NCI-H187 (cell line): ENCODE measurements at places on chromosomes 5 and 9.
A peak's percentile ranks its signal among the peaks of the same experiment; 100 is the strongest.

DNA sequence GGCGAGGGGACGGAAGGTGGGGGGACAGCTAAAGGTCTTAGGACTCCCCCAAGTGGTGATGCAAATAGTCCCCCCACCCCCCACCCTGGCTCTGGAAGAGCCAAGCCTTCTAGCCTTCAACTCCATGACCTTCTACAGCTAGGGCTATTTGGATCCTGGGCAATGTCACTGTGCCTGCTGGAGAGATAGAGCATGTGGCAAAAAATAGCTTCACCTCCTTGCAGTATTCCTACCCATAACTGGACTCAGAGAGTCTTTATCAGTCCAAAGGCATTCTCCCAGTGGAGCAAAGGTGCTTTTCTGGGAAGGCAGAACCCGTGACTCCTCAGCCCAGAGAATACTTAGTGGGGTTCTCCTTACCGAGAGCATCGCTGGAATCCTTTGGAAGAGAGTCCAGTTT lies 48.9 kb upstream of the PPARGC1B start:
- DNase-seq, result no peak

DNA sequence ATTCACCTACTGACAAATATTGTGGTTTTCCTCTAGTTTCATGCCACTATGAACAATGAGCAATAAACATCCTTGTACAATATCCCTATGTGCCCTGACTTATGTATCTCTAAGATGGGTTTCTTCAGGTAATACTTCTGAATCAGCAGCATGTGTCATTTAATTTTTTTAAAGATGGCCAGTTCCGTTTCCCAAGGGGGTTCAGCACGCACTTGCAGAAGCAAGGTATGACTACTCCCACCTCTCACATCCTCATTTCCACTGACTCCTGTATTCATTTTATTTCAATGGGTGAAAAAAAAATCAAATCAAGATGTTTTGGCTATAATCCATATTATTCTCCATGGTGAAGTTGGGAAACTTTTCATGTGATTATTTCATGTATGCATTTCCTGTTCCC lies 14.7 kb upstream of the ADAMTS19 start:
- no peak for DNase-seq

DNA sequence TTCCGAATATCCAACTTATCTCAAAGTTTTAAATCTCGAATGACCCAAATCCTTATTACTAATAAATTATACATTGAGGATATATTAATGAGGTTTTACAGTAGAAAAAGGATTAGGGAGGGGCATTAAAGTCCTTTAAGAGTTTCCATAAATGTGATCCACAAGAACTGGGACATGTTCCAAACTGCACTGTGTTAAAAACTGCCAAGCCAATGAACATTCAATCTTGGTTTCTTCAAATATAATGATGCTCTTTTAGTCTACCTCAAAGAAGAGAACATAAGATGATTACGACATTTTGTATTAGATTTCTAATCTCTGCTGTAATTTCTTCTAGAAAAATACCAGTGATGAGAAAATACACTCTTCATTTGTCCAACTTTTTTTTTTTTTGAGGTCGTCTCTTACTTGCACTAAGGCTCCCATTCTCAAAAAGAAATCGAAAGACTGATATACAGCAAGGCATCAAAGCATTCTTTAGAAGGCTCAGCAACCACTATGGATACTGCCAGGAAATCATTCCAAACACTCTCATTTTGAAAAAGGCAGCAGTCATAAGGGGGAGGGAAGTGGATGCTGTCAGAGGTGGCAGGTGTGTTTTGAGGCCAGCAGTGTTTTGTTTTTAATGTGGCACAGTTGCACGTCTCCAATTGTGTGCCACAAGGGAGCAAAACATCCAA lies 1.7 kb downstream of the PTAR1 start:
- peak; percentile 2 for DNase-seq

GRCh38 chr5:131377346-131377745 lies 113.5 kb downstream of the CDC42SE2 start:
- no peak for DNase-seq

GRCh38 chr9:130189840-130190239 lies 17.6 kb downstream of the NCS1 start:
- DNase-seq, result no peak

- no peak for DNase-seq
Observed at GRCh38 chr5:55180016-55180415, 7.0 kb upstream of the CDC20B start.

DNA sequence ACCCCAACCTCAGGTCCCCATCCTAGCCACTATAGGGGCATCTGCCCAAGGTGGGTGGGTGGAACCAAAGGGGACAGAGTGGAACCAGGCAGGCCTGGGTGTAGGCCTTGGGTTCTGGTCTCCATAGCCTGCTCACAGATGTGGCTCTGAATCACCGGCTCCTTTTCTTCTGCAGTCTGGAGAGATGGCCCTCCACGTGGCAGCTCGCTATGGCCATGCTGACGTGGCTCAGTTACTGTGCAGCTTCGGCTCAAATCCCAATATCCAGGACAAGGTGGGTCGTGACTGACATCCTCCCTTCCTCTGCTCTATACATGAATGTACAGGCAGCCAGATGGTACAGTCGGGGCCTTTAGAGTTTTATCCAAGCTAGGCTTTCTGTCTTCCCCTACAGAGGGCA lies 77.3 kb upstream of the CTSL start:
- DNase-seq, result no peak
